ENCODE measurements at places on chromosomes 13 and 19.
A peak's percentile ranks its signal among the peaks of the same experiment; 100 is the strongest.

- DNase-seq = peak; percentile 87
Observed at GRCh38 chr19:11530432-11530831, 1.5 kb upstream of the ECSIT start.

- DNase-seq = no peak
Observed at GRCh38 chr19:35642312-35642711, 767 bp downstream of the ETV2 start.

DNA sequence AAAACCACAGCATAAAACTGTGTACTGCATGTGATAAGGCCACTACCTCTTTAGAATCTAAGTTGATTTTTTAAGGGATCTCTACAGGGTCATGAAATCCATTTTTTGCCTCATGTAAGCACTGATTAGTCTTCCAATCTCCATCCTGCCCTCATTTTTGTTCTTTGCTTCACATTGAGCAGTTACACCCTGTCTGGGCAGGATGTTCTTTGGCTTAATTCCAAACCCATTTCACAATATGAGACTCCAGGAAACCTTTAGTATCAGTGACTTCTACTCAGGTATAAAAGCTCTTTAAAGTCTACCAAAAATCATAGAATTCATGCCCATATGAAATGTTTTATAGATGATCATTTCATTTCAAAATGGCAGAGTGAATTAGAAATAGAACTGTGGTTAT is 592.6 kb downstream of the TBC1D4 start:
- no peak for DNase-seq

- peak; percentile 74 for DNase-seq
Observed at GRCh38 chr13:81929988-81930387, 1589.1 kb upstream of the SPRY2 start.

DNA sequence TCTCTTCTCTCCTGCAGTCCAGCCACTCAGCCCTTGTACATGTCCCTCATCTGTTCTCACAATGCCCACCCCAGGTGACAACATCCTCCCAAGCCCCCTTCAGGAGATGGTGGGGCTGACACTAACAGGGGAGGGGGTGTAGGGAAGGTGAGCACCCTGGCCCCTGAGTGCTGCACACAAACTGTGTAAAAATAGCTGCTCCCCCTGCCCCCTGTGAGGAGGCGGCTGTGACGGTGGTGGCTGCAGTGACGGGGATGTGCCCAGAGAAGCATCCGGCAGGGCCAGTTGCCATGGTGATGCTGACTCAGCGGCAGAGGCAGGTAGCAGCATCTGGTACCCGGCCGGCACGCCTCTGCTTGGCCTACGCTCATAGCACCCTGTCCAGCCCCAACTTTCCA is 13.0 kb upstream of the JUND start:
- DNase-seq = peak; percentile 90

DNA sequence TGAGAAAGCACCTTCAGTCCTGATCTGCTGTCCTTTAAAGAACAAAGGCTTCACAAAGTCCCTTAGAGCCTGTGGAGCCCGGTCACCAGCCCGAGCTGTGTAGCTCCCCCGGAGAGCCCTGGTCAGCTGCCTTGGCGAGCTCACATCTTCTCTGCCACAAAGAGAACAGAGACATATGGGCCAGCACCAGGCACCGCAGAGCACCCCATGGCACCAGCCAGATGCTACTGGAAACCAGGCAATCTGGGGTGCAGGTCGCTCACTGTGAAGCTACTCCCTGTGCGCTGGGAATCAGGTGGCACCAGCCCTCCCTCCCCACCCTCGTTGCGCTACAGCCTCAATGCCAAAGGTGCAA is 44.3 kb upstream of the F7 start:
- no peak for DNase-seq

DNA sequence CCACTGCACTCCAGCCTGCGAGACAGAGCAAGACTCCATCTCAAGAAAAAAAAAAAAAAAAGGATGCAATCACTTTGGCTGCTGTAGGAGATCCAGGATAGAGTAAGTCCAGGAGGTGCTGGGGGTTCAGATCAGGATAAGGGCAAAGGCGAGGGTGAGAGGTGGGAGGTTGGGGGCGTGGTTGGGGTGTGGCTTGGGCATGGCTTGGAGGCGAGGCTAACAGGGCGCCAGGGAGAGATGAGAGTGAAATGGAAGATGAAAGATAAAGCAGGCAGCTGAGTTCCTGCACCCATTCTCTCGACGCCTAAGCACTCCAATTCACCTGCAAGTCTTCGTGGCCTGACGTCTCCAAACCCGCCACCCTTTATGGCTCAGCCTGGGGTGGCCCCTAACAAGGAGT is 25.0 kb upstream of the ZNRF4 start:
- DNase-seq = no peak

DNA sequence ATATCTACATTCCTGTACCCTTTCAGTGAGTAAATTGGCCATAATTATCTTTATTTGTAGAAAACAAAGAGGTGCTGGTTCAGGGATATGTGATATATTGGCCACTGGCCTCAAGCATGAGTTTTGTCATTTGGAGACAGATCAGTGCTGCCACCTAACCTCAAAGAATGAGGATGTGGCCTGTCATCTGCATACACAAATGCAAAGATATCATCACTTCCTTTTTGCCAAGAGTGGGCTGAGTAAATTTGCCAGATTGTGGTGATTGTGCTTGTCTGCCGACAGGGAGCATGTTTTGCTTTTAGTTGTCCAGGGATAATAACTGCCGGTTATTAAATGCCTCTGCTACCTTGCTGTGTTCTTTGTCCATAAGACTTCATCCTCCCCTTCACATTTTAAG is 44.2 kb downstream of the WASF3 start:
- no peak for DNase-seq

- no peak for DNase-seq
Observed at GRCh38 chr19:8257052-8257443, 47.9 kb downstream of the CERS4 start.

DNA sequence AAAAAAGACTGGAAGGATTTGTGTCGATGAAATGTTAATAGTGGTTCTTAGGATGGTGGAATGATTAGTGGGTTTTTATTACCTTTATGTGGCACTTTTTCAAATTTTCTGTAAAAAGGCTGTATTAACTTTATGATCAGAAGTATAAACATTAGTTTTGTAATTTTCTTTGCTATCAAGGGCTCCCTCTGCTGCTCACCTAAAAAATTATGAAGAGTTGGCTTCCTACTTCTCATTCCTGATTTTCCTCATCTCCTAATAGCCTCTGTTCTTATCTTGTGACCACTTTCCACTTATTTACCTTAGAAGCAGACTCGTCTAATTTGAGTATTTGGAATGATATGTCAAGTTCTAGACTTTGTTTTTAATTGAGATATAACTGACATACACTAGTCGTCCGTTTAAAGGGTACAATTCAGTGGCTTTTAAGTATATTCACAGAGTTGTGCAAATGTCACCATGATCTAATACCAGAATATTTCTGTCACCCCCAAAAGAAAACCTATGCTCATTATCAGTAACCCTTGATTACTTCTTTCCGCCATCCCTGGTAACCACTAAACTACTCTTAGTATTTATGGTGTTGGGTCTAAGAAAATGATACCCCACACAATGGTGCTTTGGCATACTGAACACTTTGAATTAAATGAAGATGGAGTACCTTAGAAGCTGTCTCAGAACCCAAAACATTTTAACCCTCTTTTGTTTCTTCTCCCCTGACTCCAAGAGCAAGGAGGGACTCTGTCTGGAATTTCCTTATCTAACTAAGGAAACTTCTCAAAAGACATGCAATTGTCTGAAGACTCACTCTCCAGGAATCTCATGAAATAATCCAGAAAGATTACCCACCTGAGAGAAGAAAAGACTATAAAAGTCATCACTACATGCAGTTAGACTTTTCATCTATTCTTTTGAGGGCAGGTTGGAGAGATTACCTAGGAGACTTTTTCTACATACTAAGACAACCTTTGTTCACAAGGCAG is 311.3 kb downstream of the DLEU7 start:
- DNase-seq = no peak

- DNase-seq = no peak
Observed at GRCh38 chr13:96052656-96053002, 572 bp downstream of the UGGT2 start.

DNA sequence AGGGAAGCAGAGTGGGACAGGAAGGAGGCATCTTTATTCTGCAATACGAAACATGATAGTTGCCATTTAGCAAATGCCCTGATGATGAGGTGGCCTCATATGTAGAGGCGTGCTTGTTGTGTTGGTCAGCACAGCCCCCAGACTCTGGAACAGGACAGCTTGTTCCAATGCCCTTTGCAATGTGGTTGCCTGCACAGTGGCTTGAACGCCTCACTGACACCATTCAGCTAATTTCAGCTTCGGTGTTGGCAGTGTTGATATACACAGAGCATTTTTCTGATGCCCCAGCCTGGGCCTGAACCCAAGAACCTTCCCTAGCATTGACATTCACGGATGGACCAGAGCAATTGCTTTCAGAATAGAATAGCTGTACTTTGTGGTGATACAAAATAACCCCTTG is 133.3 kb downstream of the HS6ST3 start:
- no peak for DNase-seq
